Skeletal muscle cell (primary cell): ENCODE measurements at places on chromosomes 1 and 21.

- no peak for DNase-seq
These were observed 6.9 kb downstream of the LMNA start for GRCh38 chr1:156121457-156121856.

- DNase-seq, result peak; percentile 99
These were observed 275.9 kb upstream of the C1orf105 start for GRCh38 chr1:172144445-172145061.

GRCh38 chr1:47780469-47780995, 216.7 kb downstream of the TRABD2B start:
- no peak for DNase-seq

GRCh38 chr1:218421531-218421930, 76.4 kb downstream of the TGFB2 start:
- no peak for DNase-seq

GRCh38 chr1:155835548-155835947, 21.5 kb downstream of the GON4L start:
- DNase-seq, result no peak

- DNase-seq, result no peak
These were observed 12.2 kb downstream of the FH start for GRCh38 chr1:241507189-241507863.

DNA sequence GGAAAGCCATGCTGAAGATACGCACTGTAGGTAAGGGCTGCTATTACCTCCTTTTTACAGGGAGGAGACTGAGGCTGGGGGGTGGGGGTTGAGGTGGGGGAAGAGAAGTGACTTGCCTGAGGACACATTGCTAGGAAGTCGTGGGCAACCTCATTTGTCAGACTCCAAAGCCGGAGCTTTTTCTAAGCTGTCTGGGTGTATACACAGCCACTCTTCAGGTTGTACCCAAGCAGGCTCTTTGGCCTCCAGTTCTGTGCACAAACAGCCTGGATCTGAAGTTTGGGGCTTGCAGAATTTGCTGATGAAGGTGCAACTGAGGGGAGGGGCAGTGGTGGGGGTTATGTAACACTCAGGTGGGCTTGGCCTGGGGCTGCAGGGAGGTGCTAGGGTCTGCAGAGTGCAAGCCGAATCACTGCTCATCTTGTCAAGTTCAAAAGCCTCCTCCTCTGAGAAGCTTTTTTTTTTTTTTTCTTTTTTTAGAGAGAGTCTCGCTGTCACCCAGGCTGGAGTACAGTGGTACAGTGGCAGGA, 16.9 kb downstream of the TINAGL1 start:
- DNase-seq, result no peak
